ENCODE measurements at places on chromosomes 1 and 21.
A peak's percentile ranks its signal among the peaks of the same experiment; 100 is the strongest.

DNA sequence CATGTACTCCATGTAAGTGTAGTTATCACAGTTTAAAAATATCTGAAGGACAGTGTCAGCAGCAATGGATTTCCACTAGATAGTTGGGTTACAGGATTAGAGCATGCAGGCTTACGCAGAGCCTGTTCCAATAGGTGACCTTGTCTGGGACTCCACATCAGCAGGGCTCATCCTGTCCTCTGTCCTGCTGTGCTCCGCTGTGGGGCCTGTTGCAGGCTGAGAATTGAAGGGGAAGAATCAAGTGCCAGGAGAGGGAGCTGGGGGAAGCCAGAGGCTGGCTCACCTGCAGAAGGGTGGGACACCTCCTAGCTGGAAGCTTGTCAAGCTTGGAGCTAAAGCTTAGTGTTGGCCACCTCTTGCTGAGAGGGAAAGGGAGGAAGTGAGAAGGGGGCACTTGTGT lies 62.8 kb downstream of the XCL2 start:
- no peak for DNase-seq

DNA sequence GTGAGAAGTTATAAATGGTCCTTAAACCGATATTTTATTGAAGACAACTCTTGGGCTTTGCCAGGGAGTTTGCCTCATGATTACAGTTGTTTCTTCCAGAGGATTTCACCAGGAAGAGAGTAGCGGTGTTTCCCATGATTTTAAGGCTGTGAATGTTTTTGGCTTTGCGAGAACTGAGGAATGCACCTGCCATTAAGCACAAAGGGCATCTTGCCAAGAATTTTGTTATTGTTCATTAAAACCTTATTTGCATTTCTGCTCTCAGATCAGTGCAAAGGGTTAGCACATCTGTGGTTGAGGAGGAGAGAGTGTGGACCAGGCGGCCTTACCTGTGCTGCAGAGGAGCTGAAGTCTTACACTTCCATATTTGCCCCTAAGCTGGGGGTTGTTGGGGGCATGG lies 13.8 kb downstream of the CNIH3 start:
- no peak for DNase-seq

DNA sequence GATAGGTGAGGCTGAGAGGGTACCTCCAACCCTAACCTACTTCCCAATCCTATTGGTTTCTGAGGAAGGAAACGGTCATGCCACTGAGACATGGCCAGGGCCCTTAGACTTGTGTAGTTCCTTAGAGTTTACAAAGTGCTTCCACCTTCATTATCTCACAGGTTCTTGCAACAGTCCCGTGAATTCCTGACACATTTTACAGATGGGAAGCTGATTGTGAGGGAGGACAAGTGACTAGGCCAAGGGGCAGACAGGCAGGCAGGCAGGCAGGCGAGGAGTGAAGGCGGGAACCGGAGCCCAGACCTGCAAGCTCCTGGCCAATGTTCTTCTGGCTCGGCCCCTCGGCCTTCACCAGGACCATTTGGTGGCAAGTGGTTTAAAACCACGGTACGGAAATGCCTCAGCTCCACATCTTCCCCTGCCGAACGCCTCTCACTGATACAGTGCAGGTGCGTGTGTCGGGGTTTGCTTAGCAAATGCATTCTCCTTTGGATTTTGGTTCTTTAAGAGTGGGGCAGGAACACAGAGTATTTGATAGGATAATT lies 45.1 kb downstream of the ZBTB18 start:
- DNase-seq: no peak

DNA sequence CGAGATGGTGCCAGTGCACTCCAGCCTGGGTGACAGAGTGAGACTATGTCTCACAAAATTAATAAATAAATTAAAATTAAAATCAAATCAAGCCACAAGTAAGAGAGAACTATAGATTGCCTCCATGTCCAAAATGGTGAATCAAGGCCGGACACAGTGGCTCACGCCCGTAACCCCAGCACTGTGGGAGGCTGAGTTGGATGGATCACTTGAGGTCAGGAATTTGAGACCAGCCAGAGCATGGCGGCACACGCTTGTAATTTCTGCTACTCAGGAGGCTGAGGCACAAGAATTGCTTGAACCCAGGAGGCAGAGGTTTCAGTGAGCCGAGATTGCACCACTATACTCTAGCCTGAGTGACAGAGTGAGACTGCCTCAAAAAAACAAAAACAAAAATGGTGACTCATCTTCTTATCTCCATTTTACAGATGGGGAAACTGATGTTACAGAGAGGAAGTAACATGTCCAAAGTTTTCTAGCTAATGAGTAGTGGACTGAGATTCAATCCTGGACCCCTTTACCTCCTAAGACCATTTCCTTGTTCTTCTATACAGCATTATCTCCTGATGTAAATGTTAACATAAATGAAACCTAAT lies 99.0 kb upstream of the HNRNPU start:
- DNase-seq: peak; percentile 24

DNA sequence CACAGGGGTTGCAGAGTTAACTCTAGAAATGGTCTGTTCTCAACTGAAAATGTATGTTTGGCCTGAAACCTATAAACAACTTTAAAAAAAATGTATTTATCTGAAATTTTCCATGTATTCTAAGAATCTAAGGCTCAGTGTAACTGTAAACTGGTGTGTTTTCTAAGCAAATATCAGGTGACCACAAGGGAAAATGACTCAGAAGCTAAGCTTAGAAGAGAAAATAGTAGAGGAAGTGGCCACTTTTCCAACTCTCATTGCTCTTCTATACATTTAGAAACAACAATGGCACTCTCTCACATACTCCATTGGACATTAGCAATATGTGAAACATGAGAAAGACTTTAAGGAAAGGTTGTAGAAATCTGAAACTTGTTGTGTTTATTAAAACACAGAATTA lies 7.5 kb downstream of the TNFSF18 start:
- peak; percentile 14 for DNase-seq

DNA sequence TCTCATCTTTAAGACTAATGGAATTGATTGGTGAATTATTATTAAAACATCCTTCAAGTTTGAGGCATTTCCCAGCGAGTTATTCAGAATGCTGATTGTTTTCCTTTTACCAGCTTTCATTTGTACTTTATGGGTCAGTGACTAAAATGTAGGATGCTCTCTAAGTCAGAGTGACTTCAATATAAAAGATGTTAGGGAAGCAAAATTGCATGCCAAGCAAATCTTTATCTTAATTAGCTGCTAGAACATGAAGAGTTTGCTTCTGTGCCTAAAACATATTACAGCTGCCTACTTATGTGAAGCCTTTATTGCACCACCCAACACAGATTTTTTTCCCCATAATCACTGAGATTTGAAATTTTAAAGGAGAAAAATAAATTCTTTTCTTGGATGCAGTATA lies 79.8 kb upstream of the CYYR1 start:
- DNase-seq: no peak

DNA sequence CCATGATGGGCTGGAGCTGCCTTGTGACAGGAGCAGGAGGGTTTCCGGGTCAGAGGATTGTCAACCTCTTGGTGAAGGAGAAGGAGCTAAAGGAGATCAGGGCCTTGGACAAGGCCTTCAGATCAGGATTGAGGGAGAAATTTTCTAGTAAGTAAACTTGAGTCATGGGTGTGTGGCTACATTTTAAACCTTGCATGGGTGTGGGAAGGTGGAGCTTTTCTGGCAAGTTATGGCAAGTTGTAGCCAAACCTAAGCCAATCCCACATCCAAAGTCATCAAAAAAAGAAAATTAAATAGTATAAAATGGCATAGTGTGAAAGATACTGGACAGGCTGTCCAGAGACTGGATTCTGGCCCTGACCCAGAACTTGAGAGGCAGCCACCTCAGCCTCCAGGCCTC lies 39.8 kb upstream of the HSD3B1 start:
- DNase-seq: no peak

DNA sequence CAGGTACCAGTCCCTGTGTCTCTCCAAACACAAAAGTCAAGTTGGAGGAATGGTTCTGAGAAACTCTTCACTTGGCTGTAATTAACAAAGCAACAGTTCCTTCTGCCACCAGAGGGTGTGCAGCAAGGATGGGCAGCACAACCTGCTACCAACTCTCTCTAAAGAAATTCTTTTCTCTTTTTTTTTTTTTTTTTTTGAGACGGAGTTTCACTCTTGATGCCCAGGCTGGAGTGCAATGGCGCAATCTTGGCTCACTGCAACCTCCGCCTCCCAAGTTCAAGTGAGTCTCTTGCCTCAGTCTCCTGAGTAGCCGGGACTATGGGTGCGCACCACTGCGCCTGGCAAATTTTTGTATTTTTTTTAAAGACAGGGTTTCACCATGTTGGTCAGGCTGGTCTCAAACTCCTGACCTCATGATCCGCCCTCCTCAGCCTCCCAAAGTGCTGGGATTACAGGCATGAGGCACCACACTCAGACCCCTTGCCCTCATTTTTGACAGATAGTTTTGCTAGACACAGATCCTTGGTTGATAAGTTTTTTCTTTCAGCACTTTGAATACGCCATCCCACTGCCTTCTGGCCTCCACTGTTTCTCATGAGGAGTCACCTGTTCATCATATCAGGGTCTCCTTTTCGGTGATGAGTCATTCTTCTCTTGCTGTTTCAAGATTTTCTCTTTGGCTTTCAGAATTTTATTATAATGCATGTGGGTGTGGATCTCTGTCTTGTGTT lies 12.1 kb upstream of the DEGS1 start:
- DNase-seq: no peak

GRCh38 chr21:34952701-34953100 lies 96.4 kb downstream of the RUNX1 start:
- no peak for DNase-seq

- no peak for DNase-seq
Observed at GRCh38 chr21:38384675-38385426, 113.4 kb downstream of the ERG start.

GRCh38 chr1:200869376-200869752 lies 3.4 kb upstream of the GPR25 start:
- no peak for DNase-seq

GRCh38 chr1:220566869-220567268 lies 38.9 kb downstream of the MARK1 start:
- no peak for DNase-seq

- no peak for DNase-seq
Observed at GRCh38 chr1:110032327-110032726, 2.1 kb upstream of the STRIP1 start.

- DNase-seq: no peak
Observed at GRCh38 chr1:24209097-24209496, 22.0 kb upstream of the IFNLR1 start.

GRCh38 chr1:109668123-109668775 lies 392 bp downstream of the GSTM2 start:
- DNase-seq: no peak

- no peak for DNase-seq
Observed at GRCh38 chr1:162357681-162358266, 18.9 kb downstream of the SPATA46 start.

GRCh38 chr1:114715952-114716303 lies 643 bp downstream of the NRAS start:
- DNase-seq: no peak

DNA sequence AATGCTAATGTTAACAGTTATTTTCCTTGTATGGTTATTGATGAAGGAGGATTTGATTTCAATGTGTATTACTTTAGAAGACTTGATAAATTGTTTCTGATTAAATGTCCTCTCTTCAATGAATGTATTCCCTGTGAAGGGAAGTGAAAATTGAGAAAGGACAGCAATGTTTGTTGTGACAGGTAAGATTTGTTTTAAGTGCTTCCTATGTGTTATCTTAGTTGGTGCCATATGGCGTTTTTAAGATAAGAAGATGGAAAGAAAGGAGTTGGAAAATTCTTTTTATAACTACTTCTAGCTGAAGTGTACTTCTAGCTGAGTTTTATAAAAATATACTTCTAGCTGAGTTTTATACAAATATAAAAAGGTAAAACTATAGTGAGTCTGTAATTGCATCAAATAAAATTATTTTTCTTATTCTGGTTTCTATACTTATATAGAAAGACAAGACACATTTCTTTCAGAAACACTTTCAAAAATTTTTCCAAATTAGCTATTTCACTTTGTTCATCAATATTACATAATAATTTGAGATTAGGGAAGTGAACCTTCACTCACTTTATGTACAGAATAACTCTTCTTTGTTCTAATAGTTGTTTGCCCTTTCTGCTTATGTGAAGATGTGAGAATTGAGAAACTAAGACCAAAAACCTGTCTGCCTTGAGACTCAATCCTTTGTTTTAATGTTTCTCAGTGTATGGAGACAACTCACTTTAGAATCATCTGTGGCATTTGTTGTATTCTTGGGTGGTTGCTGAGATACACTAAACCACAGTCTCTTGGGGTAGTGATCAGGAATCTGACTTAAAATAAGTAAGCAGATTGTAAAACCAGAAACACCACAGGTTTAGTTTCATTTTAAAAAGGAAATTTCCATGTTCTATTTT lies 382.9 kb upstream of the B3GALT2 start:
- no peak for DNase-seq

Data from LoVo (cell line).